T-helper 9 cell (primary cell): ENCODE measurements at places on chromosomes 4 and X.

- no peak for DNase-seq
Observed at GRCh38 chr4:113645771-113646441, 115.6 kb downstream of the CAMK2D start.

- no peak for DNase-seq
Observed at GRCh38 chr4:83618991-83619645, 83.2 kb downstream of the GPAT3 start.

- DNase-seq = peak; percentile 2
Observed at GRCh38 chr4:101348367-101348827, 1.1 kb upstream of the PPP3CA start.

GRCh38 chrX:9456250-9457074 is 8.4 kb upstream of the TBL1X start:
- DNase-seq = no peak

GRCh38 chr4:87521757-87522374 is 7.3 kb downstream of the SPARCL1 start:
- no peak for DNase-seq
